ENCODE measurements at places on chromosomes 1 and 21. TPM values are rescaled to one million over a fixed set of nuclear protein-coding genes. Genes with fewer than 3 reads are reported as not detected.

The ROR1 gene
- 18.7 TPM for total RNA-seq

The KIAA1614 gene
- total RNA-seq, result 10.5 TPM

The HAO2 gene
- not detected for total RNA-seq

The DEPDC1 gene
- total RNA-seq, result not detected

Measured in aorta (tissue), 5 donors.